H1 (cell line): ENCODE measurements at places on chromosomes 16 and 17.

DNA sequence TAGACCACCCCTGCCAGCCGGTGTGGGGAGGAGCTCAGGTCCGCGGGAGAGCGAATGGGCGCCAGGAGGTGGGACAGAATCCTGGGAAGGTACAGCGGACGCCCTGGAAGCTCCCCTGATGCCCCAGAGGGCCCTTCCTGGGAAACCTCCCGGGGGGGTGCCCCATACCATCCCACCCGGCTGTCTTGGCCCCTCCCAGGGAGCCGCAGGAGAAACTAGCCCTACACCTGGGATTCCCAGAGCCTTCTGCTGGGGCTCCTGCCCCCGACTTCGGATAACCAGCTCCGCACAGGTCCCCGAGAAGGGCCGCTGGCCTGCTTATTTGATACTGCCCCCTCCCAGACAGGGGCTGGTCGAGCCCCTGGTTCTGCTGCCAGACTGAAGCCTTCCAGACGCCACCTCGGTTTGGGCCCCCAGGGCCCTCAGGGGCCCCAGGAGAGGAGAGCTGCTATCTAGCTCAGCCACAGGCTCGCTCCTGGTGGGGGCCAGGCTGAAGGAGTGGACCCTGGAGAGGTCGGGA lies 3.0 kb upstream of the CBX4 start:
- DNase-seq: peak; percentile 71

DNA sequence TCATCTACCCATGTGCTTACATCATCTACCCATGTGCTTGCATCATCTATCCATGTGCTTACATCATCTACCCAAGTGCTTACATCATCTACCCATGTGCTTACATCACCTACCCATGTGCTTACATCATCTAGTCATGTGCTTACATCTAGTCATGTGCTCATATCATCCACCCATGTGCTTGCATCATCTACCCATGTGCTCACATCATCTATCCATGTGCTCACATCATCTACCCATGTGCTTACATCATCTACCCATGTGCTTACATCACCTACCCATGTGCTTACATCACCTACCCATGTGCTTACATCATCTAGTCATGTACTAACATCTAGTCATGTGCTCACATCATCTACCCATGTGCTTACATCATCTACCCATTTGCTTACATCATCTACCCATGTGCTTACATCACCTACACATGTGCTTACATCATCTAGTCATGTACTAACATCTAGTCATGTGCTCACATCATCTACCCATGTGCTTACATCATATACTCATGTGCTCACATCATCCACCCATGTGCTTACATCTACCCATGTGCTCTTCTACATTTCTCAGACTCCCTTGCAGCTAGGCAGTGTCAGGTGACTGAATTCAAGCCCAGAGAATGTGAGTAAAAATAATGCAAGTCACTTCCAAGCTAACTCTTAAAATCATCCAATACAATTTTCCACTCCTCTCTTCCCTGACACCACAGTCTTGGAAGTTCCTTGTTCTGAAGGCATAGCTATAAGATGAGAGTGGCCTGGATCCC lies 196.8 kb downstream of the CBLN1 start:
- DNase-seq: no peak

DNA sequence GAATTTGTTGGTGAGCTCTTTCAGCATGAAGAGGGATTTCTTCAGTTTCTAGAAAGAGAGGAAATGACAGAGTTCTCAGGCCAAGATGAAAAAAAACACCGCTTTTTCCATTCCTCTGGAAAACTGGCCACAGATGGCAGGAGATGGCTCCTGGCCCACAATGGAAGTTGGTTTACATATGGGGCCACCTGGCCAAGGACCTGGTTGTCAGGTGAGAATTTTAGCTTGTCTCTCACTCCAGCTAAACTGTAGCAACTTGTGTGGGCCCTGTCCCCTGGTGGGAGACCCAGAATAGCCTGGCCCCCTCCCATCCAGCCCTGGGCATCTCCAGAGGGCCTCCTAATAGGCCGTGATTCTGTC lies 33.6 kb downstream of the LGALS9 start:
- DNase-seq: no peak

- DNase-seq: no peak
These were observed 805 bp upstream of the TANC2 start for GRCh38 chr17:62965174-62965685.

DNA sequence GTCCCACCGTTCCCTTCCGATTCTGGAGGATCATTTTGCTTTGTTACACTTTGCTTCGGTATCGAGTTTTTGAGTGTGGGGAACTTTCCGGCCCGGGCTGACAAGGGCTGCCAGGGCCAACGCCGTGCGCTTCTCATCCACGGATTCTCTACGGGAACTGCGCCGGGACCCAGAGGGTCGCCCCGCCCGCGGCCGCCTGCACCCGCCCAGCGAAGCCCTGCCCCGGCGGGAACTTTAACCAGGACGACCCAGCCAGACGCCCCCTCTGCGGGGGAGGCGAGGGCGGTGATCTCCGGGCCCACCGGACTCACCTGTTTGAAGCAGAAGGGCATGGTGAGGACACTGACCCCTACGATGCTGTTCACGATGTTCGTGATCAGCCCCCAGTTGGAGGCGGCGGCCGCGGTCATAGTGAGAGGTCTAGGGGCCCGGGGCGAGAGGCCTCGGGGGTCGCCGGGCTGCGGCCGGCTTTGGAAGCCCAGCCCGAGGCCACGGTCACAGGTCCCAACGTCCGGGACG lies 536 bp downstream of the SLC38A10 start:
- no peak for DNase-seq

DNA sequence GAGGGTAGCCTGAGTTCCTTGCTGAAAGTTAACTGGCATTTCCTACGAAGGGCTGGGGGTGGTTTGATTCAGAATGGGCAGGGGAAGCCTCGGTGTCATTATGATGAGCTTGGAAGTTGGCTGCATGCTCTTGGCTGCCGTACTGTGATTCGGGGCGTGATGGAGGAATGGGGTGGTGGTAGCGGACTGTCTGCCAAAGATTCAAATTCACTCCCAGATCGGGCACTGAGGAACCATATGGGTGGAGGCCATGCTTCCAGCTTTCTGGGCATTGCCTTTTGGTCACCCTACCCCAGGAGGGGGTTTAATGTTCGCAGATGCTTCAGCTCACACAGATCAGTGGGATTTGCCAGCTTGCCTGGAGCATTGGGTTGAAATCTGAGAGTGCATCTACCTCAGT lies 492.8 kb upstream of the EEF2KMT start:
- no peak for DNase-seq
